Sigmoid colon (tissue), 7 donors: ENCODE measurements at places on chromosomes 5 and 9. TPM values are rescaled to one million over a fixed set of nuclear protein-coding genes. Genes with fewer than 3 reads are reported as not detected.

Gene NUTM2G
- total RNA-seq: not detected

Gene KIAA0825
- total RNA-seq: 2.9 TPM

Gene ADGRD2
- not detected for total RNA-seq

Gene CDX1
- not detected for total RNA-seq

Gene ESM1
- not detected for total RNA-seq

Gene C9orf50
- total RNA-seq: not detected

Gene SOX30
- 0.33 TPM for total RNA-seq

Gene C5orf58
- total RNA-seq: not detected

GRCh38 chr5:155598552-155598951 lies 585.0 kb downstream of the KIF4B start:
- no peaks in the 10 kb centered on the region for H3K4me1 ChIP-seq
- H3K4me3 ChIP-seq: no peak overlapping the region
- DNase-seq: no peak
- no peak overlapping the region for H3K27ac ChIP-seq
- no peaks in the 10 kb centered on the region for H3K27me3 ChIP-seq

DNA sequence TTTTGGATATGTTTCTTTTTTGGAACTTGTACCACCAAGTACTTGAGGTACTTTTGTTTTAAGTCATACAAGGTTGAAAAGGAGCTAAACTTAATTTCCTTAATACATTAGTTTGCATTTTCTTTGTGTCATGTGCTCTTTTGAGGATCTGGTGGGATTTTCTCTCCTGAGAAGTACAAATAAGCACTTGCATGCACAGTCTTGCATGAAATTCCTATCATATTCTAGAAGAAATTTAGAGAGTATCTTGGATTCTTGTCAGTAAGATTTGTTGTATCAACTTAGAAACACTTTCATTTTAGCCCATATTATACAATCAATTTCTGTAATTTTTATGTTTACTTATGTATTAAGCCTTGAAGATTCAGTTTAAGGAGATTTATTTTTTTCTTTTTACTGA lies 64.9 kb downstream of the CCNH start:
- no peaks in the 10 kb centered on the region for H3K4me1 ChIP-seq
- DNase-seq: no peak
- no peak overlapping the region for H3K4me3 ChIP-seq
- H3K27me3 ChIP-seq: no peaks in the 10 kb centered on the region
- H3K27ac ChIP-seq: no peak overlapping the region

- peak overlapping the region; percentile 93 for H3K27ac ChIP-seq
- peak overlapping the region; percentile 82 for H3K4me3 ChIP-seq
- no peaks in the 10 kb centered on the region for H3K36me3 ChIP-seq
- no peak for DNase-seq
- no peaks in the 10 kb centered on the region for H3K27me3 ChIP-seq
- H3K4me1 ChIP-seq: peaks cover 45% of the 10 kb centered on the region
Observed at GRCh38 chr5:75509546-75509945, 1.9 kb downstream of the CERT1 start.

GRCh38 chr9:104304925-104305324 lies 199.1 kb upstream of the OR13F1 start:
- DNase-seq: no peak
- no peaks in the 10 kb centered on the region for H3K4me1 ChIP-seq
- H3K27me3 ChIP-seq: no peaks in the 10 kb centered on the region
- H3K4me3 ChIP-seq: no peak overlapping the region
- H3K36me3 ChIP-seq: no peaks in the 10 kb centered on the region

DNA sequence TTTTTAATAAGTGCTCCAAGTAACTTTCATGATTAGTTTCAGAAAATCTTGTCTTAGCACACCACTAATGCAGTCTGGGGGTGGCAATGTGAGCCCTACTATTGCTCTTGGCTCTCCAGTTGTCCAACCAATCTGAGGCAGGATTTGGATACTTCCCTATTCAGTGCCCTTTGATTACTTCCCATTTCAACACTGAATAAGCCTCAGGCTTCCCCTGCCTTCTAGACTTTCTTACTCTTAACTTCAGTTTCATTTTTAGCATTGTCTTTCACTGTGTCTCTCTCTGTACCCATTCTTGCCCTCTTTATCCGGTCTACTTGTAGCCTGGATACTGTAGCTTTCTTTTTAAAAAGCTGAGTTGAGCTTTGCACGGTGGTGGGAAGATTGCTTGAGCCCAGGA lies 186.1 kb downstream of the C9orf152 start:
- H3K27ac ChIP-seq: no peak overlapping the region
- no peaks in the 10 kb centered on the region for H3K27me3 ChIP-seq
- H3K36me3 ChIP-seq: no peaks in the 10 kb centered on the region

DNA sequence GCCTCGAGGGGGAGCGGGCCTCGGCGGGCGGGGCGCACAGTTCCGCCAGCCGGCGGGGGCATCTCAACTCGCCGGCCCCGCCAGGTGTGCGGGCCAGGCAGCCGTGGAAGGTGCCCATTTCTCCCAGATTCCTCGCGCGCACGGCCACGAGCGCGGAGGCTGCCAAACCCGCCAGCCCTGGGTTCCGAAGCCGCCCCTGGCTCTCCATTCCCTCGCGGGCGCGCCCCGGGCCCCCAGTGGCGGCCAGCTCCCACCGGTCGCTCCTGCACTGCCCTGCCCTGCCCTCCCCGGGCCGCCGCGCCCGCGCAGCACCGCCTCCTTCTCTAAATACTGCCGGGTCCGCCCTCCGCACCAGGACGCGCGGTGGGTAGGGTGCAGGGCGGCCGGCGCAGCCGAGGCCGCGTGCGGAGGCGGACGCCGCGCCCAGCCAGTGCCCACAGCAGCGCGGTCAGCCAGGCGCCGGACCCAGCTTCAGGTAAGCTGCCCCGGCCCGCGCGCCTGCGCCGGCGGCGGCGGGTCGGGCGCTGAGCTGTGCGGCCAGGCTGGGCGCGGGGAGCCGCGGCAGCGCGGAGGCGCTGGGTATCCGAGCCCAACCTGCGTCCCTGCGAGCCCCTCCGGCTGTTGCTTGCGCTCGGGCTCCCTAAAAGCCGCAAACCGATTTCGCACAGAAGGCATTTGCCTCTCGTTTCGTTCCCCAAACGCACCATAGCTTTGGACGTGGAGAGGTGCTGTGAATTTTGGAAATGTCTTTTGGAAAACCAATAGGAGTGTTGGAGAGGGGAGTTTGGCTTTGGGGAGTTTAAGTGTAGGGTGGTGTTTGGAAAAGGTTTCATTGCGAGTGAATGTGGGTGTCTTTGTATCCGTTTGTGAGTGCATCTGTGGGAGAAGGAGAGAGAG lies at the start of gene TMEM171:
TMEM171 (plus strand) TSS at position 354 of the 897 bp plus-strand sequence. CDS start 2,799 bp downstream, outside the sequence.
- H3K27ac ChIP-seq: peak within 1 kb of the TSS; percentile 19
- DNase-seq: no peak
- H3K36me3 ChIP-seq: no peaks in the 10 kb centered on the region
- peaks cover 8% of the 10 kb centered on the region for H3K27me3 ChIP-seq

GRCh38 chr5:50874306-50875001 lies 208.0 kb downstream of the PARP8 start:
- no peak overlapping the region for H3K4me3 ChIP-seq
- no peak for DNase-seq
- H3K27me3 ChIP-seq: no peaks in the 10 kb centered on the region
- no peak overlapping the region for H3K27ac ChIP-seq
- no peaks in the 10 kb centered on the region for H3K36me3 ChIP-seq
- no peaks in the 10 kb centered on the region for H3K4me1 ChIP-seq

GRCh38 chr5:134041570-134042411 lies 37.0 kb upstream of the VDAC1 start:
- no peak overlapping the region for H3K27ac ChIP-seq
- DNase-seq: no peak
- no peaks in the 10 kb centered on the region for H3K27me3 ChIP-seq
- H3K36me3 ChIP-seq: no peaks in the 10 kb centered on the region

DNA sequence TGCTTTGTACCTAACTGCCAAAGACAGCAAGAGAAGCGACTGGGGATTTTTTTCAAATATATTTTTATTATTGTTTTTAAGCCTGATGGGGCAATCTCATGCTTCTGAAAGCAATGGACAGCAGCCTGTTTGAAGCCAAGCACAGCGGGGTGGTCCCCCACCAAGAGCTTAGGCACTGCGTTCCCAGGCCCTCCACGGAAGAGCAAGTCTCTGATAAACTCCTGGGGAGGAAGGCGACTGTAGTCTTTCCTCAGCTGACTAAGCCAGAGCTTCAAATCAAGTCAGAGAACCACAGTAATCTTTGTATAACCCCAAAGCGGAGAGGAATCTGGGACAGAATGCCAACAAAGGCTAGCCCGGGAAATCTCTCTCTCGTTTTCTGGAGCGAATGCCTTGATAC lies 54.4 kb downstream of the ARSB start:
- H3K36me3 ChIP-seq: no peaks in the 10 kb centered on the region
- no peaks in the 10 kb centered on the region for H3K27me3 ChIP-seq
- H3K27ac ChIP-seq: no peak overlapping the region

GRCh38 chr5:58064801-58065200 lies 395.1 kb downstream of the PLK2 start:
- no peaks in the 10 kb centered on the region for H3K36me3 ChIP-seq
- no peak for DNase-seq
- H3K4me1 ChIP-seq: no peaks in the 10 kb centered on the region
- no peak overlapping the region for H3K27ac ChIP-seq
- no peak overlapping the region for H3K4me3 ChIP-seq

DNA sequence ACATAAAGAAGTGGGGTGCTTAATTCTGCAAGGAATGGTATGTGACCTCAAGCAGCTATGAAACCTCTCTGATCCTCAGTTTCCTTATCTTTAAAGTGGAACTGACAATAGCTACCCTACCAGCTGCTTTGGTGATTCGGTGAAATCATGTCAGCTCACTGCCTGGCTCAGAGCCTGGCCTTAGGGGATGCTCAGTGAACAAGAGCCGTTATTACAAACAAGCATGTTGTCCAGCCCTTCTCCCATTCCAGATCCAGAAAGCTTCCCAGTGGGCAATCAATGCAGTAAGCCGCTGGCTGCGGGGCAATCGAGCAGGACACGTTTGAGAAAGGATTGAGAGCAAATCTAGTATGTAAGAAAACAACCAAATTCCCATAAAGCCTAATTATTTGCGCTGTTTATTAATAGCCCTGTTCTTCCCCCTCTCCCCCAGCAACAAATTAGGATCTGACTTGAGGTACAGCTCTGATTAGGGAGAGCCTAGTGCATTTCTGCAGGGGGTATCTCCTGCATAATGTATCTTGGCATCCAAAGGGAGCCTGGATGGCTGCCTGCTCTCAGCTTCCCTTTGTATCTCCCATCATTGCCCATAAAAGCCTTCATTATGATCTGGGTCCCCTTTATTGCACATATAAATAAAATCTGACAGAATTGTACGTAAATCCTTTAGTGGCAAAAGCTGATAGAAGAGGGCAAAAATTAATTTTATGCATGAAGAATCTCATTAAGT lies 371.4 kb downstream of the TMEM232 start:
- no peak overlapping the region for H3K27ac ChIP-seq
- H3K4me3 ChIP-seq: no peak overlapping the region
- H3K27me3 ChIP-seq: no peaks in the 10 kb centered on the region
- no peaks in the 10 kb centered on the region for H3K4me1 ChIP-seq
- H3K36me3 ChIP-seq: no peaks in the 10 kb centered on the region

DNA sequence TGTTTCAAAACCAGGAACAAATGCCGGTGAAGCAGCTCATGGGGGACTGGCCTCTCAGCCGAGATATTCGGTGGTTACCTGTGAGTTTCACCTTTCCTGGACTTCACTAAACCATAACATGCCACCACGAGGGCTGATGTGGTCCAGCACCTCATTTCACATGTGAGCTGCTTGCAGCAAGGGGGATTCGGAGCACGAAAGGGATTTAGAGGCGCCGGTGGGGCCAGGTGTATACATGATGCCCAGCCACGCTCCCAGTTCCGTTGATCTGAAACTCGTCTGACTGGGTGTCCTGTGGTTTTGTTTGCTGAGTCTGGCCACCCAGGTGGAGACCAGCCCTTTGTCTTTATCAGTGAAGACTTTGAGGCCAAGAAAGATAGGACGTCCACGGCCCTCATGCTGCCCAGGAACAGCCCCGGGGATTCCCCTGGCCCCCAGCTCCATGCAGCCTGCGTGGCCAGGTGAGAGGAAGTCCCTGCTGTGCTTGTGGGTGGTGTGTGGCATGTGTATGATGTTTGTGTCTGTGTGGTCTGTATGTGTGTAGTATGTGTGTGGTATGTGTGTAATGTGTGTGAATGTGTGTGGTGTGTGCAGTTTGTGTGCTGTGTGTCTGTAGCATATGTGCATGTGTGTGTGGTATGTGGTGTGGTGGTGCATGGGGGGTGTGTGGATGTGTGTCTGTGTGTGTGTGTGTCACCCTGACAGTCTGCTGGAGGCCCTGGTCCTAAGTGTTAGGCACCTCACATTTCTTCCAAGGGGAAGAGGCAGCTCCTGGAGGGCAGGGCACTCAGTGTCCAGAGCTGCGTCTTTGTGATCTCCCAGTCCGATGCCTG lies 23.4 kb downstream of the PHF2 start:
- H3K27me3 ChIP-seq: no peaks in the 10 kb centered on the region
- H3K4me3 ChIP-seq: no peak overlapping the region
- no peak overlapping the region for H3K27ac ChIP-seq
- no peaks in the 10 kb centered on the region for H3K36me3 ChIP-seq
- peaks cover 35% of the 10 kb centered on the region for H3K4me1 ChIP-seq
- no peak for DNase-seq

- no peak overlapping the region for H3K4me3 ChIP-seq
- no peaks in the 10 kb centered on the region for H3K27me3 ChIP-seq
- peak overlapping the region; percentile 97 for H3K27ac ChIP-seq
- H3K4me1 ChIP-seq: peaks cover 93% of the 10 kb centered on the region
Observed at GRCh38 chr5:132262882-132263547, 5.5 kb downstream of the PDLIM4 start.

GRCh38 chr5:62680121-62680520 lies 101.5 kb downstream of the LRRC70 start:
- H3K4me1 ChIP-seq: no peaks in the 10 kb centered on the region
- no peak overlapping the region for H3K27ac ChIP-seq

DNA sequence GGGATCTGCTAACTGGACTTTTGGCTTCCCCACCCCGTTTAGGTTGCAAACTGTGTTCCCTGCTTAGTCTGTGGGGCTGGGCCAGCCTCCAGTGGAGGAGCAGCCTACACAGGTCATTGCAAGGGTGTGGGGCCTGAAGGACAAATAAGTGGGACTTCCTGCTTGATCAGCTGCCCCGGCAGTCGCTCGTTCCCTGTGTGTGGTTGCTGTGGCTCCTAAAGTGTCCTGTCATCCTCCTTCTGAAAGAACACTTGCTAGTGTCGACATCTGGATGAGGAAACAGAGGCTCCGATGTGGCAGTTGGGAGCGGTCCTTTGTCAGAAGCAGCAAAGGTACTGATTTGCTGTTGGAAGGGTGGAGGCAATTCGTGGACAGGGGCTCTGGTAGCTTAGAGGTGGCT lies 88.9 kb upstream of the TBCA start:
- no peak overlapping the region for H3K27ac ChIP-seq
- no peaks in the 10 kb centered on the region for H3K4me1 ChIP-seq
